Tibial nerve (tissue), 4 donors: ENCODE measurements at places on chromosomes 7 and 10. TPM values are rescaled to one million over a fixed set of nuclear protein-coding genes. Genes with fewer than 3 reads are reported as not detected.

The SUN3 gene
- not detected for total RNA-seq

The MYH16 gene
- total RNA-seq, result not detected

The GOT1 gene
- 8.6 TPM for total RNA-seq

The TCAF2 gene
- 3.9 TPM for total RNA-seq

The DLG5 gene
- 47.7 TPM for total RNA-seq

The DNAH11 gene
- 2.5 TPM for total RNA-seq

The GALNT17 gene
- total RNA-seq, result 97.9 TPM

The CHST15 gene
- 29.8 TPM for total RNA-seq

The ERVW-1 gene
- not detected for total RNA-seq

The PALD1 gene
- total RNA-seq, result 7.8 TPM

The SPDYE1 gene
- total RNA-seq, result not detected
